ENCODE measurements at places on chromosomes 13 and 19.

DNA sequence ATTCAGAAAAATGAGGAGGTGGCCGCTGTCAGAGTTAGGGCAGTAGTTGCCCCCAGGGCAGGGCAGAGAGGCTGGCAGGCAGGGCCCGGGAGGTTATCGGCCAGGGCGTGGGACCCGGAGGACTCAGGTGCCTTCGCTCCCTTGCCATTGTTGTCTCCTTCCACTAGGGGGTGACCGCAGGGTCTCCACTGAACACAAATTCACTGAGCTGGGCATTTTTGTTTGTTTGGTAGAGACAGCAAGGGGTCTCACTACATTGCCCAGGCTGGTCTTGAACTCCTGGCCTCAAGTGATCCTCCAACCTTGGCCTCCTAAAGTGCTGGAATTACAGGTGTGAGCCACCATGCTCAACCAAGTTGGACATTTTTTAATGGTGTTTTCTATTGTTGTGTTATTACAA, 25.1 kb downstream of the CARS2 start:
- no peak for DNase-seq

DNA sequence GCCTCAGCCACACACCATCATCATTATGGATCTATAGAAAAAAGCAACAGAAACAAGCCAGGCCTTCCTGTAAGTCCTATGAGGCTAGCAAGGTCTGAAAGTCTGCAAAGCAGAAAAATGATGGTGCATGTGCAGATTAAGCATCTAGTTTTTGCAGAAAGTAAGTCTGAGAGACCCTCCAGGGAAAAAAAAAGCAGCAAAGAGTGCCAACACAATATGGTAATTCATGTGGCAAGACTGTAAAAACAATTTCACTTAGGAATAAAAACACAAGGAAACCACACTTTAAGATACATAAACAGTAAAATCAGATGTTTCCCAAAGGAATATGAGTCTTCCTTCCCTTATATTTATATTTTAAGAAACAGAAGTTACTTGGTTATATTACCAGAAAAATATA, 112.3 kb upstream of the FBXL3 start:
- DNase-seq, result no peak

- DNase-seq, result no peak
Observed at GRCh38 chr19:36986601-36987000, 70.5 kb downstream of the ZNF568 start.

DNA sequence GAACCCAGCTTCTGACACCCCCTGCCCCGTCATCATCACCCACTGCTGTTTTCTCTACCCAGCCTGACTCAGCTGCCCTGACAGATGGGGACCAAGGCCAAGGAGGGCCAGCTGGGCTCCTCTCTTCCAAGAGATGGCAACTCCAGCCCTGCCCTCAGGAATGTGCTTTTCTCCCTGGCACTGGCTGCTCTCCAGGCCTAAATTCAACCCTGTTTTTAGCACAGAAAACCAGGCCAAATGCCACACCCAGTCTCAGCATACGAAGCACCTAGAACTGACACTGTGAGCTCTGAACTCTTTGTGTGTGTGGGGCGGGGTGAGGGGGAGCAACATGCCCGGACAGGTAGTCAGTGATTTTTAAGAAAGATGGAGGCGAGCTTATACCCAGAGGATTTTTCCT, 23.4 kb upstream of the IGFL1 start:
- no peak for DNase-seq

GRCh38 chr13:106612688-106613087, 44.8 kb upstream of the ARGLU1 start:
- no peak for DNase-seq

GRCh38 chr19:46197314-46198070, 32.0 kb upstream of the IGFL1 start:
- no peak for DNase-seq
